ENCODE measurements at places on chromosomes 6 and 20. TPM values are rescaled to one million over a fixed set of nuclear protein-coding genes. Genes with fewer than 3 reads are reported as not detected.

DNA sequence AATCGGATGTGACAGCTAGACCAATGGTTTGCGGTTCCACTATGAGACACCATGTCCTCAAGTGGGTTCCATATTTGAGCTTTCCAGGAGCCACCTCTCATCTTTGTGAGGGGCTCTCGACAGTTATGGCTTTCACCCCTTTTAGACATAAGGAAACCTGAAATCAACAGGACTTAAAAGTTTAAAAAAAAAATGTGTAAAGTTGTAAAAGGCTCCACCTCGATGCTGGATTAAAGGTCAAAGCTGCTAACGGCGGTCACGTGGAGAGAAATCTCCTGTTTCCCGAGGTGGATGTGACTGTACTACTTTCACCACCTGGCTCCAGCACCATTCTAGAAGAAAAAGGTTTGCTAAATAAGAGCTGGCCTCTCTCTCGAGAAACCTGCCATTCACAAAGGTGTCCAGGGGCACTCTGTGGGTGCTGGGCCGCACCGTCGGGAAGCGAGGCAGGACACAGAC, 542 bp downstream of the ATP5F1E start:
- DNase-seq, result no peak

DNA sequence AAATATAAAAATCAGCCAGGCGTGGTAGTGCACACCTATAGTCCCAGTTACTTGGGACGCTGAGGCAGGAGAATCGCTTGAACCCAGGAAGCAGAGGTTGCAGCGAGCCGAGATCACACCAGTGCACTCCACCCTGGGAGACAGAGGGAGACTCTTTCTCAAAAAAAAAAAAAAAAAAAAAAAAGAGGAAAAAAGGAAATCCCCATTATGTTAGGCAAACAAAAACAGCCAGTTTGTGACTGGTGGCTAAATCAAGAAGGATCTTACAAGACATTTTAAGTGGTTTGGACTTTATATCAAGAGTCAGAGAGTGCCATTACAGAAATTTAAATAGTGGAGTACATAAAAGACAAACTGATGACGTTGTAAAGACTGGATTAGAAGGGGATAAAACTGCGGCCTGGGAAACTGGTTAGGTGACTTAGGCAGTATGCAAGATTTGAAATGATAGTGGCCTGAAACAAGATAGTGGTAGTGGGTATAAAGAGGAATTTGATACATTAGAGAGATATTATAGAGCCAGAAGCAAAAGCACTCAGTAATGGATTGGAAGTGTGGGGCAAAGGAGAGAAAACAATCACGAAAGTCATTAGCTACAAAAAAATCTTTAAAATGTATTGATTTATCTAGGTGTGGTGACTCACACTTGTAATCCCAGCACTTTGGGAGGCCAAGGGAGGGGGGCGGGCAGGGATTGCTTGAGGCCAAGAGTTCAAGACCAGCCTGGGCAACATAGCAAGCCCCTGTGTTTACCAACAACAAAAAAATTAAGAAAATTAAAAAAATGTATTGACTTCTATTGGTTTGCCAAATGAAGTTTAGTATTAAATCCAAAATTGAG, 1.7 kb upstream of the MYO6 start:
- DNase-seq, result no peak

DNA sequence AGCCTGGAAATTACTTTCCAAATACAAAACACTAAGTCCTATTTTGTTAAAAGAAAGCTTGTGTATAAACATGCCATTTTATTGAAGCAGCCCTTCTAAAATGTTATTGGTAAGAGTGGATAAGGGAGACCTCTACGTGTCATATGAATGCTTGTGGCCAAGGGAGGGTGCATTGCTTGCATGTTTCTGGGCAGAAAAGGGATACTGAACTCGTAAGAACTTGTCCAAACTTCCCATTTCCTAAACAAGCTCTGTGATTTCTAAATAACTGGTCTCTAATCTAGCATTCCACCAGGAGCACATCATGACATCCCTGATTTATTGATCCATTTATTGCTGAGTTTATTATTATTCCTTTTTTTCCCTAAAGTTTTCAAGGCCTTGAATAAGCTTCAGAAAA, 474.1 kb downstream of the CD109 start:
- no peak for DNase-seq

GRCh38 chr6:15265787-15266186, 19.9 kb downstream of the JARID2 start:
- DNase-seq, result no peak

GRCh38 chr20:8039042-8039441, 19.5 kb upstream of the TMX4 start:
- DNase-seq, result no peak

GRCh38 chr6:134065706-134066105, 13.3 kb upstream of the SLC2A12 start:
- no peak for DNase-seq

GRCh38 chr6:119961450-119961849, 611.9 kb upstream of the MAN1A1 start:
- DNase-seq, result no peak

DNA sequence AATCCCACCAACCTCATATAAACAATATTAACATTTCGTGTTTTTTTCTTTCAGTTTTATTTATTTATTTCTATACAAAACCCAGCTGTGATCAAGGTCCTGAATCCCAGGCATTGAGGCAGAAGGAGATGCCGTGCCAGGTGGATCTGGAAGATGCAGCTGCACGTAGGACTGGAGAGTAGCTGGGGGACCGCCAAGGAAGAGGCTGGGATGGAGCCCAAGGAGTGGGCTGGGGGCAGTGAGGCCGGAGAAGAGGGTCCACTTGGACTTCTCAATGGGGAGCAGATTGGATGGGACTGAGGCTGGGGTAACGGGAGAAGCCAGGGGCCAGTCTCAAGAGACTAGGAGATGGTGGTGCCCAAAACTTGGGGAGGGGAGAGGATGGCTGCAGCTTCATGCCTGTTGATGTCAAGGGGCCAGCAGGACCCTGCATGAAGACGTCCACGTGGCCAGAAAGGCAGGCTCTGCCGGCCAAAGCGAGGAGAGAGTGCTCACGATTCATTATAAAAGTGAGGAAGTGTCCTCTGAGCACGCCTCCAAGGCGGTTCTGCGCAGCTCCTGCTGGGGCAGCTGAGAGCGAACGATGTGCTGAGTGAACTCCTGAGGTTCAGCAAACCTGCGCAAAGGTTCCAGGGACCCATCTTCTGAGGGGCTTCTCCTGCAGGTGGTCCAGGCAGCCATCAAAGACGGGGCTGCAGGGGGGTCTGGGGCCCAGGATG, 110.3 kb downstream of the BMP7 start:
- DNase-seq, result no peak

DNA sequence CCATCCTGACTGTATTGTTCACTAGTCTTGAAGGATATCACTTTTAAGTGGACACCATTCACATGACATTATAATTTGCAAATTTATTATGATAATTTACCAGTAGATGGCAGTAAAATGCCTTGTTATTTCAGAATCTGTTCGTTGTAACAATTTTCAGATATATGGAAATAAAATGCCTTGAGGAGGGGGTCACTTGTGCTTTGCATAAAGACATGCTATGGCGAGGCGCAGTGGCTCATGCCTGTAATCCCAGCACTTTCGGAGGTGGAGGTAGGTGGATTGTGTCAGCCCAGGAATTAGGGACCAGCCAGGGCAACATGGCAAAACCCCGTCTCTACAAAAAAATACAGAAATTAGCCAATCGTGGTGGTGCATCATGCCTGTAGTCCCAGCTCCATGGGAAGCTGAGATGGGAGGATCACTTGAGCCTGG, 9.0 kb upstream of the NCOA6 start:
- peak; percentile 70 for DNase-seq

DNA sequence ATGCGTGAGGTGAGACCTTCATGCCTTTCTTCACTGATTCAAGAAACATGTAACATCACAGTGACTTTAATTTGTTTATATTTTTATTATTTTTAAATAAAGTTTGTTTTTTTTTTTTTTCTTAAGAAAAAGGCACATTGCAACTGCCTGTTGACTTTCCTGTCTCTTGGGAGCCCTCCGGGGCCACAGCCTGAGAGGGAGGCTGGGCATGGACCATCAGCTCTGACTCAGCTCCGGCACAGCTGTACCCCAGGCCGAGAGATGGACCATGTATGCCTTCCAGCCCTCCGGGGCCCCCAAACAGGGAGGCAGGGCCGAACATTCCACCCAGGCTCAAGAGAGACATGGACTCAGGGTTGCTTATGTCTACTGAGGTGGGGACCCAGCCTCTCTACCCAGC, 99.9 kb downstream of the NFATC2 start:
- no peak for DNase-seq

DNA sequence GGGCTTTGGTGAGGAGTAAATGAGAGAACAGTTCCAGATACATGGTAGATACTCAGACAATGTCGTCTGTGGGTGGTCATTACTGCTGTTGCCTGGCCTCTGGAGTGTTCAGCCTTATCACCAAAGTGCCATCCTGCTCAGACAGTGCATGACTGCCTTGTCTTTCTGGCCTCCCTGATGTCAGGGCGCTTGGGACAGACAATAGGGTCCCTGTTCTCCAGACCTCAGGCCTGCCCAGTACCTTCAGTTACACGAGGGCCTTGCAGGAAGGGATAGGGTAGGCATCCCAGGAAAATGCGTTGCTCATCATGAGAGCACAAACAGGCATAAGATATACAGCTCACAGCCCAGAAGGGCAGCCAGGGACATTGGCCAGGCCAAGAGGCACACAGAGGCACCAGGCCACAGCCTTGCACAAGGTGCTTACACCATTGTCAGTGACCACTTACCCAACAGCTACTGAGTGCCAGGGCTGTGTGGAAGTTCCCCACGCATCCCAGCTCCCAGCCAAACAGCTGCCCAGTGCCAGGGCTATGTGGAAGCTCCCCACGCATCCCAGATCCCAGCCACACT, 27.4 kb downstream of the BPIFB1 start:
- DNase-seq, result no peak

- no peak for DNase-seq
Measured at GRCh38 chr20:733861-734260, 34.4 kb downstream of the SLC52A3 start.

GRCh38 chr6:151705993-151706733, 101.3 kb upstream of the ESR1 start:
- DNase-seq, result no peak

DNA sequence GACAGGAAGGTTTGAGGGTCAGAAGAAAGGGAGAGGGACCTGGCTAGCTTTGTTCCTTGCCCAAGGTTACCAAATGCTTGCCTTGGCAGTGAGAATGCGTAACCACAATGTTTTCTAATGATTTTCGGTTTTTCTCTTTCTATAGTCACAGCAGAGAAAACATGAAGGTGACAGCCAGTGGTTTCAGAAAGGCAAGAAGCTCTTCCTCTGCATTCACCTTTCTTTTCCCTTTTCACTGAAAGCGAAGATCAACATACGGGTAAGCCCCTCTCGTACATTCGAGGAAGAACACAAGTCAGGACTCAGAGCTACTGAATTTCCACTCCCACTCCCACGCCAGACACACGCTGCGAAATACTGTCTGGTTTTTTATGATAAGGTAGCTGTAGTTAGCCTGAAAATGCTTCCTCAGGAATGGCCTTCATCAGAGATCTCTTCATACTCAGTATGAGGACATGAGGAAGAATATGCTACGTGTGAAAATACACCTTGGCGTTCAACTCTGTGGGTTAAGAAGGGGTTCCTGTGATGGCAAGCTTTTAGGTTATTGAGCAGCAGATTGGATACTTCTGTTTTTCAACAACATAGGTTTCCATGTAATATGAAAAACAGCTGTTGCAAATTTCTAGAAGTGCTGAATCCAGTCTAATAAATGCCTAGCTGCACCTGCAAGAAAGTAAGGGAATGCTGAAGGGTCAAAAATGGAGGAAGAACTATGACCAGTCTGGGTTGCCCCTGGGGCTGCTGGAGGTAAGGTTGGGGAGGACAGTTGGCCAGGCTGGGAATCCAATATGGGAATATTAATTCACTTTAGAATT, 7.4 kb upstream of the CD83 start:
- no peak for DNase-seq

GRCh38 chr6:157821342-157822033, 1.6 kb upstream of the SNX9 start:
- DNase-seq, result peak; percentile 17

GRCh38 chr20:14478126-14478525, 140.7 kb upstream of the FLRT3 start:
- no peak for DNase-seq

DNA sequence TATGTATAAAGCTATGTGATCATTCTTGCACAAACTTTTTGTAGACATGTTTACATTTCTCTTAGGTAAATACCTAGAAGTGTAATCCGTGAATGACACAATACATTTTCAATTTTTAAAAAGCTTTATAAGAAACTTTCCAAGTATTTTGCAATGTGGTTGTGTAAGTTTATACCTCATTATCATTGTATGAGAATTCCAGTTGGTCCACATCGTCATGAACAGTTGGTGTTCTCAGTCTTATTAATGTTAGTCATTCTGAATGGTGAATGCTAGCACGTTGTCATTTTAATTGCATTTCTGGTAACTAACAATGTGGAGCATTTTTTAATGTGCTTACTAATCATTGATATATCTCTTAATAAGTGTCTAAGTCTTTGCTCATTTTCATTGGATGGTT, 116.5 kb upstream of the F13A1 start:
- no peak for DNase-seq

- DNase-seq, result no peak
Measured at GRCh38 chr6:143782481-143782880, 60.7 kb upstream of the LTV1 start.

DNA sequence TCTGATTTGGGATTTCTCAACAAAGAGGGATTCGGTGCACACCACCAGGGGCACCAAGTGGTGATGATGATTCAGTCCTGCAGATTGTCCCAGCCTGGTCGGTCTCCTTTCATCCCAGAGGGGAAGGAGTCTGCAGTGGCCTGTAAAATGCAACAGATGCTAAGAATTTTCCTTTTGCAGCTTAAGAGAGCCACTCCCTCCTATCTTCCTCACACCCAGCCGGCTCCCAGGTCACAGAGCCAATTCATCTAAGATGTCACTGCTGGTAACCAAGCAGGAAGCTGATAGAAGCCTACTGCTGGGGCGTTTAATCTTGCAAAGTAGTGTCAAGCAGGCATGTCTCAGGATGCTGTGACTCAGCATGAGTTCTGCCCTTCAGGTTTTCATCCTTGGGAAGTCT, 203.8 kb upstream of the LRFN2 start:
- DNase-seq, result no peak

- no peak for DNase-seq
Measured at GRCh38 chr20:21391185-21391971, 5.9 kb downstream of the NKX2-4 start.

Gene HRH3
- not detected for total RNA-seq

Gene CLVS2
- not detected for total RNA-seq

Gene POPDC3
- total RNA-seq, result 36.4 TPM

Gene PLA2G7
- not detected for total RNA-seq

Gene SAMD10
- total RNA-seq, result 1.4 TPM

Gene RFX6
- not detected for total RNA-seq

Gene BHLHE23
- not detected for total RNA-seq

Gene LY6G6D
- not detected for total RNA-seq

Gene SLC2A10
- 2.4 TPM for total RNA-seq

Gene MYBL2
- 36.1 TPM for total RNA-seq

Gene ELOVL2
- 4.6 TPM for total RNA-seq

Gene SLC17A3
- total RNA-seq, result not detected

Gene CAP2
- 5.3 TPM for total RNA-seq

Gene CD40
- not detected for total RNA-seq

Gene SIRPG
- total RNA-seq, result not detected

Data from G401 (cell line).